ENCODE measurements at places on chromosomes 12 and 14.

DNA sequence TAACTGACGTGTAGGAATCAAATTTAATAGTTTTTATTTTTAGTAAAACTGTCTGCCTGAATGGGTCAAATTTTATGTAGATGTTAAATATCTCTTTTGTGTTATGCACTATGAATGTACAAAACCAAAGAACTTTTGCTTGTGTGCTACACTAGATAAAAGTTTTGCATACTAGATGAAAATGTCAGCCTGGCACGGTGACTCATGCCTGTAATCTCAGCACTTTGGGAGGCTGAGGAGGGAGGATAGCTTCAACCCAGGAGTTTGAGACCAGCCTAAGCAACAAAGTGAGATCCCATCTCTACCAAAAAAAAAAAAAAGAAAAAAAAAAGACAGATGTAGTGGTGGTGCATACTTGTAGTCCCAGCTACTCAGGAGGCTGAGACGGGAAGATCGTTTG is 11.1 kb downstream of the AEBP2 start:
- DNase-seq: no peak

DNA sequence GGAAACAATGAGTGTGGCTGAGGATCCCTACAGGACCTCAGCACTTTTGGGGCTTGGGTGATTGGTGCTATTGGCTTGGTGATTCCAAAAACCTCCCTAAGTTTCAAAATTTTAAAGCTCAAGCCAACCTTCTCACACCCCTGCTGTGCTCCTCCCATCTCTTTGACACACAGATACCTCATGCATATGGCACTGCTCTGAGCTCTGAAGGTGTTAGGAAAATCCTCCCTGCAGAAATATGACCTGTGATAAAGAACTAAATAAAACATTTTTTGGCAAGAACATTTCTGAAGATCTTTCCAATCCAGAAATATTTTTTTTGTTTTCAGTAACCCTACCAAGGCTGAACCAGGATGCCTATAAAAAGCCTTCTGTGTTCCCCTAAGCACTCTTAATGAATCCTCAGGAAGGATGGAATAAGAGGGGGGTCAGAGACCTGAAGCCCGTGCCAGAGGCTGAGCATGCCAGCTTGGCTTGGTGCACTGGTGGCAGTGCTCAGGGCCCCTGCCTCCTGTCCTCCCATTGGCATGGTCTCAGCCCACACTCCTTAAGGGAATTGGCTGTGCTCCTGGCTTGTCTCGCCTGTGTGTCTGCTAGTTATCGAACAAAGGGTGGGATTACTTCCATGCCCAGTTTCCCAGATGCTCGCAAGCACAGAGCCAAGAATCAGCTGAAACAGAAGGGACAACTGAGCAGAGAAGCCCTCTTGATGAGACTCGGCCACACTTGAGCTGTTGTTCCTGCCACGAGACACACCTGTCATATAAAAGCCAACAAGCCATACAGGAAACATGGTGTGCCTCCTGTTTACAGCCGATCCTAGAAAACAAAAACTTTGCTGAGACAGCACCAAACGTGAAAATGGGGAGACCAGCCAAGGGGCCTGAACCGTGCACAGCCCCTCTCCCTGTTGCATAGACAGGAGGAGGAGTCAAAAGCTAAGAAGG is 132.7 kb upstream of the EEA1 start:
- DNase-seq: peak; percentile 63

- DNase-seq: peak; percentile 19
These were observed at the start of gene PIK3C2G for GRCh38 chr12:18261273-18261672. Gene PIK3C2G, plus strand, starts transcription at chr12:18261518. Its CDS starts 20,564 bp downstream, at chr12:18282082.

DNA sequence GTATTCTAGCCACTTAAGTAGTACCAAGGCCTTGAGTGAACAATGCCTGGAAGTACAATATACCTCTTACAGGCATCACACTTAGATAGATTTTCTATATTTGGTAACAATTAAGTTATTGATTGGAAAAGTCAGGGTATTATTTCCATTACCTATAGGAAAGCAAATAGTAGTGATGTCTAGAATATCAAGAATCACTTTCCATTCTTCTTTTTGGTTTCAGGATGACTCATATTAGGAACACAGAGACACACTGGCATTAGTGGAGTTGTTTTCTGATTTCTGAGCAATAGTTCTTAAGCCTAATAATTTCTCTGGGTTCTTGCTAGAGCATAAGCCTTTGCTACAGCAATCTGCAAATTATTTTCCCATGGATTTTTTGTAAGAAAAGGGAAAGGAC is 1640.0 kb upstream of the SEL1L start:
- DNase-seq: no peak

DNA sequence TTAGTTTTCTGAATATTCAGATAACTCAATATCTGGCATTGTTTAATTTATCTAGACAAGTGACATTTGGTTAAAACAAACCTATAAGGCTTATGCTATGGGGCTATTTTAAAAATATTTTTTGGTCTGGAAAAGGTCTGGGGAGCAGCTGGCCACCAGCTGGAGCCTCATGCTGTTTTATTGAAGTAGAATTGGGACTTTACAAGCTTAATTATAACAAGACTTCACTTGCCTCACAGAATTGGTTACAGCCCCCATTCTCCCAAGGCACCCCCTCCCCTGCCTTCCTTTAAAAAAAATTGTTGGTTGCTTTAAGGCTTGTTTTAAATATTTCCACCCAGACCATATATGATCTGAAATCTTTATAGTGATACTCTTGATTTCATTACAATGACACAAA is 453.9 kb downstream of the ADAMTS20 start:
- DNase-seq: no peak

- DNase-seq: no peak
These were observed 29.2 kb downstream of the PITPNM2 start for GRCh38 chr12:123121670-123122069.

DNA sequence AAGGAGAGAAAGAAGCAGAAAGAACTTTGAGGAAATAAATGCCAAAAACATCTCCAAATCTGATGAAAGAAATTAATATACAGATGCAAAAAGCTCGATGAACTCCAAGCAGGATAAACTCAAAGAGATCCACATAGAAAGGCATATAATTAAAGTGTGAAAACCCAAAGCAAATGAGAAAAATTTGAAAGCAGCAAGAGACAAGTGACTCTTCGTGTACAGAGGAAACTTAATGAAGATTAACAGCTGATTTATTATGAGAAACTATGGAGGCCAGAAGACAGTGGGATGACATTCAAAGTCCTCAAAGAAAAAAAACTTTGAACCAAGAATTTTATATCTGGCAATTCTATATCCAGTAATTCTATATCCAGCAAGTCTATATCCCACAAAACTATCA is 163.0 kb upstream of the TMCC3 start:
- peak; percentile 16 for DNase-seq

DNA sequence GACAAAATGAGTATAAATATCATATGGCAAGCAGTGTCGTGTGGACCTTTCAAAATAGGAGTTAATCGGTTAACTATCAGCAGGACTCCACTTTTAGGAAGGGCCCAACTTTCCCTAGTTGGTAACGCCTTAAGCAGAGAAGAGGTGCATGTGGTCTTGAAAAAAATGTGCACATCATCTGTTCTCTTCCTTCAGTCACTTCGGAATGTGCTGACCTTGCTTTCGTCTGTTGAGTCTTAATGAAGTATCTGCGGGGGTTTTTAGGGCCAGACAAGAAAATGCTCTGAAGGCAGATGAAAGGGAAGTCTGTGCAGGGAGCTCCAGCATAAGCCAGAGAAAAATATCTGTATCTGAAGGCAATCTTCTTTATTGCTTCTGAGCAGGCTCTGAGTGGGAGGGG is 185.2 kb downstream of the AEBP2 start:
- no peak for DNase-seq

DNA sequence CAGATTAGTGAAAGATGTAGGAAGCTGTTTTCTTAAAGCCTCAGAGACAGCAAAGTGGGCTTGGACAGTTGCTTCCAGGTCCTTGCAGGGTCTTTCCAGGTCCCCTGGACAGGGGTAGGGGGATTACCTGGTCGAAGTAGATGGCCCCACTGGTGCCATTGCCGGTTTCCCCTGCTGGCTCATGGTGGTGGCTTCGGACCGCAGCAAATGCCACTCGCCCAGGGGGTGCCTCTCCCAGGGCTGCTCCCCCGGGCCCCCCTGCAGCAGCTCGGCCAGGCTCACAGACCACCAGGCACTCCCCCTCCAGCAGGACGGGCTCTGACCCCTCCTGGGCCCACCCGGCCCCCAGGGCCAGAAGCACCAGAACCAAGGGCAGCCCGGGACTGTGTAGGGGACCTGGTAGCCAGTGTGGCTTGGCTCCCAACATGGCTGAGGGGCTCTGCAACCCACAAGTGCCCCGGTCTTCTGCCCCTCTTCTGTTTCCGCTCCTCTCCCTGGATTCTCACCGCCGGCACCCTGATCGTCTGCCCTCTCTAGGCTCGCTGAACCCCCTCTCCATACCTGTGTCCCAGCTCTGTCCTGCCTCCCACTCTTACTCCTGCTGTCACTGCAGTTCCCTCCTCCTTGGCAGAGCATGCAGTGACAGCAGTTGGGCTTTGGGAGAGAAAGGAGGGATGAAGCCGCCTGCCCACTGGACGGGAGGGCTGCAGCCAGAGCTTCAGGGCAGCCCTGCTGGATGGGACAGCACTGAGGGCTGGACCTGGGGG is 657 bp downstream of the CBLN3 start:
- DNase-seq: no peak

DNA sequence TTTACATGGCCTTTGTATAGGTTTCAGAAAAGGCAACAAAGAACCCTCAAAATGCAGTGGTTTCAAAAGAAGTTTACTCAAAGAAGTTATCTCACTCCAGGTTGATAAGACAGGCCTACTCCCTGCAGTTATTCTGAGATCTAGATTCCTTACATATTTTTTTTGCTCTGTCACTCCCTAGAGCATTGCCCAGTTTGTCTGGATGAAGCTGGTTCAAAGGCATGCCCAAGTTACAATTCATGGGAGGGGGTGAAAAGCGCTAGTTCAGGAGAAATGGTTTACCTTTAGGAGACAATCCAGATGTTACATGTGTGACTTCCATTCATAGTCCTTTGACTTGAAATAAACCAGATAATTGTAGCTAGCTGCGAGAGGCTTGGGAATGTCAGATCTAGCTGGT is 115.0 kb downstream of the TPH2 start:
- no peak for DNase-seq

- no peak for DNase-seq
These were observed at the start of gene EFS for GRCh38 chr14:23365036-23365731. Gene EFS, minus strand, starts transcription at chr14:23365172. Its CDS starts 147 bp downstream, at chr14:23365025.

DNA sequence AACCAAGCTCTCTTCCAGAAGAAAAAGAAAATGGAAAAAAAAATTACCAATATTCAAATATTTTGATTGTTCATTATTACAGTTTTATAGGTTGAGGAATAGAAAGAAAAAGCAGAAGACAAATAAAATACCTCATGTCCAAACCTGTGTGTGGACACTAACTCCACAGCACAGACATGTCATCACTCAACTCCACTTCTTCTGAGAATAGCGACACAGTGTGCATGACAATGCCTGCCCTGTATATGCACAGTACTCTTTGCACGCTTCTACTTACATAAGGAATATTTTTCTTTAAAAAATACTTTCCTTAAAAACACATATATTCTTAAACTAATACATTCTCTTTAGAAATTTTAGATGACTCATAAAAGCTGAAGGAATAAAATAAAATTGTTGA is 81.1 kb downstream of the HMGA2 start:
- no peak for DNase-seq

DNA sequence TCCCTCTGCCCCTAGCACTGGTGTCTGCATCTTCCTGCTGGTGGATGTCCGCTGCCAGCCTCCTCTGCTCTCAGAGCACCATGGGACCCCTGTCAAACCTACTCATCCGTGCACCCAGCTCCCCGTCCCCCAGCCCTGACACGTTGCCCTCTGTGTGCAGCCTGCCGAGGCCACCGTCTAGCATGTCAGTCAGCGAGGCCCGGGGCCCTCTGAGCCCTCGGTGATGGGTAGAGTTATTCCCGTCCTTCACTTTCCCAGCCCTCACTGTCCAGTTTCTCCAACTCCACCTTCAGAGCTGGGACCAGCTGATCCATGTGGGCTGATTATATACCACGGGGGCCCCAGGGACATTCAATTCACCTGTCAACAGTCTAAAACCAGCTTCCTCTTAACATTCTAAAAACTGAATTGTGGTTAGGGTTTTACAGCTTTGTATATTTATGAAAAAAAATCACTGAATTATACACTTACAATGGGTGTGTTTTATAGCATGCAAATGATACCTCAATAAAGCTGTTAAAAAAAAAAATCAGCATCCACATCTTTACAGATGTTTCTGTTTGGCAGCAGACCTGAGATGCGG is 61.3 kb downstream of the CCDC88C start:
- DNase-seq: no peak

DNA sequence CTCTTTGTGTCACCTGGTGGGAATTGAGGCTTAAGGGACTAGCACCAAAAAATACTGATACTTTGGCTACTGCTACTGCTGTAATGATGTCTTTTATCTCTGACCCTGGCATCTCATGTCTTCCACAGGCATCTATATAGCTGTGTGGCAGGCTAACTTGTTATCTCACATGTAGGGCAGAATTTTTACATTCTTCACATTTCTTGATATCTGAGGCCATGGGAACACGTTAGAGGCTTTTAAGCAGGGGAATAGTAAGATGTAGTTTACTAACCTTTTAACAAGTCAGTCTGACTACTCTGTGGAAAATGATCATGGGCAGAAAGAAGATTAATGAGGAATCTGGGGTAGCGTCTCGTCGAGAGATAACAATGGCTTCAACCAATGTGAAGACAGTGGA is 498.4 kb downstream of the PCNX1 start:
- DNase-seq: no peak

DNA sequence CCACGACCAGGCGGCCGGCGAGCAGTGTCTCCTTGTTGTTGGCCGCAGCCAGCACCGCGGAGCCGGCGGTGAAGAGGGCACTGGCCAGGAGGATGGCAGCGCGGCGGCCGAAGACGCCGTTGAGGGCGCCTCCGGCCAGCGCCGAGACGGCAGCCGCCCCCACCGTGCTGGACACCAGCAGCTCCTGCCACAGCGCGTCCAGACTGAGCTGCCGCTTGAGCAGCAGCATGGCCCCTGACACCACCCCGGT is 691 bp downstream of the SLC2A13 start:
- no peak for DNase-seq

GRCh38 chr12:73136386-73136785 is 864.2 kb downstream of the TRHDE start:
- DNase-seq: no peak

Data from NCI-H1105 (cell line).